GOT3 (cell line): ENCODE measurements at places on chromosomes 5 and 9.

- no peak for DNase-seq
These were observed 269.2 kb downstream of the TMEM38B start for GRCh38 chr9:105963343-105964099.

GRCh38 chr5:78626009-78626571 is 22.5 kb downstream of the LHFPL2 start:
- DNase-seq = no peak

DNA sequence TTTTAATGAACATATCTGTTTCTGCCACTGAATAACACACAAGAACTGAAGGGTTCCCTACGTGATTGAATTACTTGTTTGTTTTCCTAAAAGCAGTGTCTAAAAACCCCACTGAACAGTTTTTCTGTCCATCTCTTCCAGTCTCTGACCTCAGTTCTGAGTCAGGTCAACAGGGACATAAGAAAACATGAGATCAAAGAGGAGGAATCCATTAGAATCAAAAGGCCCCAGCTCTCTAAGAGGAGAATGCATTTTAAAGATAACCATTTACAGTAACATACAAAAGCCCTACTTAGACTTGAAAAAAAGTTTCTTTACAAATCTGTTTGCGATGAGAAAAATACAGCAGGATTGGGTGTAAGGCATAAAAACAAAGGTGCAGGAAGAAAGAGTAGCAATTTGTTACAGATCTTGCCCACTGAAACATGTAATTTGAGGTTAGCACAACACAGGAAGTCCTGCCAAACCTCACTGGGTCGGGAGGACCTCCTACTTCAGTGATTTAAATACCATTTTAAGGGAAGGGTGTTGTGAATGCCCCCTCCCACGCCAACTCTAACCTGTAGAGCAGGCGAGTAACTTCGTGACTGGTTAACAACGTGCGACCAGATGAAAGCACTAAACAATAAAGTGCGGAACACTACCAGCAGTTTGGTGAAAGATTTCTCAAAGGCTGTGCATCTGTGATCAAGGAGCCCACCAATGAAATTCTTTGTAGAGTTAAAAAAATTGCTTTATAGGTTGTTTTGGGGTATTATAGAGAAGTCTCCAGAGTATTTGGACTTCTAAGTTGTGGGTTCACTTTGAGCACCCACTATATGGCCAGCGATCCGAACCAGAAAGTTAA is 1.3 kb downstream of the QSOX2 start:
- no peak for DNase-seq

DNA sequence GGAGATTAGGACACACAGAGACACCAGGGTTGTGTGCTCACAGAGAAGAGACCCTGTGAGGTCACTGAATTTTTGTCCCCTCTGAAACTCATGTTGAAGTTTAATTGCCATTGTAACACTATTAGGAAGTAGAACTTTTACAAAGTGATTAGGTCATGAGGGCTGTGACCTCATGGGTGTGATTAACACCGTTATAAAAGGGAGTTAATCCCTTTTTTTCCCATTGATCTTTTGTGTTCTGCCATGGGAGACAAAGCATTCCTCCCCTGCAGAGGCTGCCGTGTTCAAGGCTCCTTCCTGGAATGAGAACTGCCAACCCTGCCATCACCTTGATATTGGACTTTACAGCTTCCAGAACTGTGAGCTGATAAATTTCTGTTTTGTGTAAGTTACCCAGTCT is 221.0 kb downstream of the ADCY2 start:
- no peak for DNase-seq

DNA sequence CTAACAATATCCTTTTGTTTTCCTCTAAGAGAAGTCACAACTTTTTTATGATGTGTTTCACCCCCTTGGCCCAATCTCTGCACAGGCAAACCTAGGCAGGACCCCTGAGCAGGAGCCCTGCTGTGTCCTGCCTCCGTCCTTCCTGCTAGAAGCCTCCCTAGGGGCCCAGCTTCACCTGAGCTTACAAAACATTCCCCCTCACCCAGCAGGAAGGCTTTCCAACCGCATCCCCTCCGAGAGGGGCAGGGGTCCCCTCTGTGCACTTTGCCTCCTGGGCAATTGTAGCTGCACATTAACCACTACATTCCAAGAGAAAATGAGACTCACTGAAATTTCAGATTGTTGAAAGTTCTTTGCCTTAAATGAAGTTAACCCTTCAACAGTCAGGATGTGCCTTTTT is 176.2 kb downstream of the IRX2 start:
- no peak for DNase-seq

GRCh38 chr9:112332674-112332976 is 794 bp downstream of the PTBP3 start:
- no peak for DNase-seq

DNA sequence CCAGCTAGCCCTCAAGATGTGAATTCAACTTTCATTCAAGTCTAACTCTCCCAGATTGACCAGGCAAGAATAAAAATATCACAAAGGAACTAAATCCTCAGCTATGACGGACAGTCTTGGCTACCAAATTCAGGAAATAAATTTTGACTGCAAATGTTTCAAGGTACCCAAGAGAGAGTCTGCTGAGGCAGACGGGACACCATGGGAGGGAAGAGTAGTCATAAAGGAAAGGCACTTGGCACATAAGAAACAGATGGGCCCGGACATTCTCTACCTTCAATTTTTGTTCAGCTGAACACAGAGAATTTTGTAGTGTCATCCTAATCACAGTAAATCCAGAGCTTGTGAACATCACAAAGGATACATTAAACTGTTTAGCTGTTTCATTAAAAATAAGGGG is 390.0 kb downstream of the DTWD2 start:
- no peak for DNase-seq

DNA sequence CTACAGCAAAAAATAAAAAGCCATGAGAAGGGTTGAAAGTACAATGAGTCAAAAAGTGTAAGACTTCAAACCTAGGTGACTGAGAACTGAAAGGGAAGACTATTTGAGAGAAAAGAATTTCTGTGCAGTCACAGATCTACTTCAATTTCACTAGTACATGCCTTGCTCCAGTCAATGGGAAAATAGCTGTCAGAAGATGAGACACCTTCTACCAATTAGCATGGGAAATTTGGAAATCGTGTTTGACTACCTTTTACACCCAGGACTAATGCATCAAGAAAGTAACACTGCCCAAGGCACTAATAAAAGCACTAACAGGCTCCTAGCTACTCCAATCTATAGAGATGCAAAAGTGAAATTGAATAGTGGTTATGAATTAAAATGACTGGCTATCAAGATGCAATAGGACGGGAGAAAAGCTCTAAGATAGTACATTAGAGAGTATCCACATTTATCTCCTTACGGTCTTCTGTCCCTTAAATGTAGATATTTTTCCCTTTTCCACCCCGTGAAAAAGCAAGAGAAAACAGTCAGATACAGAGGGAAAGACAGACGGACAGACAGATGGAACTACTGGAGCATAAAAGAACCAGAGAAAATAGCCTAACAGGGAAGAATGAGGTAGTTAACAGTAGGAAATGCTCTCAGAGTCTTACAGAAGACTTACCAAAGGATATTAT is 15.2 kb downstream of the ERP44 start:
- DNase-seq = no peak

DNA sequence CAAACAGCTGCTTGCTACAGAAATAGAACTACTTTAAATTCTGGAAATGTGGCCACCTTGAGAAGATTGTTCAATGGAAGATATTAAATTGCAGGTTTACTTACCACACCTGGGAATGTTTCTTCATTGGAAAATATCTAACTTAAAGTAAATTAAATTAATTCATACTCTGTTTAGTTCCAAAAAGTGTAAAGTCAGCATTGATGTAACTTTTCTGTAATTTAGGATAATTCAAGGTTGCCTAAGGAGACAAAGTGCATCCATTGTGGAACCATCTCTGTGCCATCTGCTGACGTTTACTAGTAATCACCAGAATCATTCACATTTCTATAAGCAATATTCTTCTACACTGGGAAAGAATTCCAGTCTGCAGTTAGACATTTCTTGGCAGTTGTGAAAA is 53.0 kb downstream of the FAM170A start:
- no peak for DNase-seq
